ENCODE measurements at places on chromosomes 6 and 20. TPM values are rescaled to one million over a fixed set of nuclear protein-coding genes. Genes with fewer than 3 reads are reported as not detected.

The CDH26 gene
- 0.80 TPM for polyA plus RNA-seq

GRCh38 chr20:3081641-3082040, 2.9 kb downstream of the AVP start:
- no peak for DNase-seq

DNA sequence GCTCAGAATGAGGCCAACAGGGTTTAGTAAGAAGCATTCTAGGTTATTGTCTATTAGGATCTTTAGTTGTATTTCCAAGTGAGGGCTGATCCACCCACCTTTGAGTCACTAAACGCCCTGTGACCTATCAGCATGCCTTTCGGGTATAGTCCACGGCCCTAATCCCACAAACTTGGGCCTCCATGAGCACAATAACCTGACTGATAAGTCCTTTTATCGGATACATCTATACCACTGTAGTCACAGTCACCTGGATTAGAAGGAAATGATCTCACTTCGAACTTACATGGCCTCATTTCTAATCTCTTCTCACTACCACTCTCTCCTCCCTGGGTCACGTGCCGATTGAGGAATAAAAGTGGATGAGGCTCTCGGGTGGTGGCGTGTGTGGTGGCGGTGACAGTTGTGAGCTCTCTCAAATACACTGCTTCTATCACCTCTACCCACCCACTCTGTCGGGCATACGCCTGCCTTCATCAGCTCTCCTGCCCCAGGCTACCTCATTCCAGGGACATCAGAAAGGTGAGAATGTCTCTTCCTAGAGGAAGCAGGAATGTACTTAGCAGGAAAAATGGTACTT, 65.2 kb downstream of the TRAM2 start:
- no peak for DNase-seq

DNA sequence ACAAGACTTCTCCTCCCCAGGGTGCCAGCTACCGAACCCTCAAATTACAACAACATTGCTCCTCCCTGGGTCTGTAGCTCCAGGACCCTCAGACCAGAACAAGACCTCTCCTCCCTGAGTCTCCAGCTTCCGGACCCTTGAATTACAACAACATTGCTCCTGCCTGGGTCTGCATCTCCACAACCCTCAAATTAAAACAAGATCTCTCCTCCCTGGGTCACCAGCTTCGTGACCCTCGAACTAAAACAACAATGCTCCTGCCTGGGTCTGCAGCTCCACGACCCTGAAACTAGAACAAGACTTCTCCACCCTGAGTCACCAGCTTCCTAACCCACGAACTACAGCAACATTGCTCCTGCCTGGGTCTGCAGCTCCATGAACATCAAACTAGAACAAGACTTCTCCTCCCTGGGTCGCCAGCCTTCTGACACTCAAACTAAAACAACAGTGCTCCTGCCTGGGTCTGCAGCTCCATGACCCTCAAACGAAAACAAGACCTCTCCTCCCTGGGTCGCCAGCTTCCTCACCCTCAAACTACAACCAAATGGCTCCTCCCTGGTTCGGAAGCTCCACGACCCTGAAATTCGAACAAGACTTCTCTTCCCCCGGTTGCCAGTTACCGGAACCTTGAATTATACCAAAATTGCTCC, 324.5 kb downstream of the PREX1 start:
- DNase-seq = no peak

- no peak for DNase-seq
These were observed 18.8 kb downstream of the ZNF217 start for GRCh38 chr20:53574819-53575218.

DNA sequence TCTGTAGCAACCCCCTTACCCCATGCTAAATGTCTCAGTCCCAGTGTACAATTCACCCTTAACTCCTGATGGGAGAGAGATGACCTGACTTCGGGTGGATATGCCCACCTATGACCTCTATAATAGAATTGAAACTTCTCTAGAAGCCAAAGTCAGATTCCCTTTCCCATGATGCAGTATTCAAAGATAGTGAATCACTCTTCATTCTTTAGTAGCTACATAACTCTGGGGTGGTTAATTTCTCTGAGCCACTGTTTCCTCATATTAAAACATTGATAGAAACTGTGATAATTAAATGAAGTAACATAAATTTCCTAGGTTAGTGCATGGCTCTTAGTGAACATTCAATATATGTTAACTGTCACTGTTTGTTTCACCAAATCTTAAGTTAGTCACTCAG, 500.4 kb downstream of the COL12A1 start:
- no peak for DNase-seq

Data from muscle of back (tissue), 13 donors.